ENCODE measurements at places on chromosomes 2 and 18.

DNA sequence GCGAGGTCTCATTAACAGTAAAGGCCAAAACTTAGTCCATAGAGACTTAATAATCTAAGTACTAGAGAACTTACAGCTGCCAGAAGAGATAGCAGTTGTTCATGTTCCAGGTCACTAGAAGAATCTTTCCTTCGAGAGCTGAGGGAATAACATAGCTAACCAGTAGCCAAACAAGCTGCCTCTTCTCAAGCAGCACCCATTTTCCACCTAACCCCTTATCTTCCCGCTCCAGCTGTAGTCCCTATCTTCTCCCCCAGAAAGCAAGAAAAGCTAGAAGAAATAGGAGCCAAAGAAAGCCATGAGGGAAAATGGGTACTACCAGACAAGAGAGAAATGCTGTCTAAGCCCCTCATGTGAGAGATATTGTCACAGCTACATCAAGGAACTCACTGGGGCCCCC is 24.0 kb downstream of the SULT1C4 start:
- peak; percentile 17 for DNase-seq

DNA sequence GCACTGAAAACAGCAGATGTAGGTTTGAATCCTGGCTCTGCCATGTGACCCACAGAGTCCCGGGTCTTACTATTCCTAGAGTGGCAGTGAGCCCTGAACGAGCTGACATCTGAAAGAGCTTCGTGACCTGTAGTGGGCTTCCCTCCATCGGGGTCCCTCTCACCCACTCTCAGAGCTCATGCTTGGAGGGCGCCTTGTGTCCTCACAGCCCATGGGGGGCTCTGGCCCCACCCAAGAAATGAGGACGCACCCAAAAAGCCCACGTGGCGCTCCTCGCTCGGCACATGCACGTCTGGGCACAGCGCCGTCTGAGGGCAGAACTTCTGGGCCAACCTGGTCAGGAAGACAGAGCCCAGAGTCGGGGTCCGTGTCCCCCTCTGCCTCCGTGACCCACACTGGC is 23.7 kb downstream of the LBH start:
- DNase-seq, result no peak

GRCh38 chr18:45930963-45931362 is 36.2 kb downstream of the EPG5 start:
- no peak for DNase-seq

GRCh38 chr2:16777123-16777870 is 111.7 kb upstream of the CYRIA start:
- DNase-seq, result no peak

- no peak for DNase-seq
These were observed 71.9 kb downstream of the EPC2 start for GRCh38 chr2:148716378-148716920.
